ENCODE measurements at places on chromosomes 2 and 18. TPM values are rescaled to one million over a fixed set of nuclear protein-coding genes. Genes with fewer than 3 reads are reported as not detected.

The LIMS3 gene
- 0.27 TPM for total RNA-seq

- DNase-seq, result no peak
Observed at GRCh38 chr2:67950919-67951318, 111.9 kb downstream of the C1D start.

The SH3BP4 gene
- 29.9 TPM for total RNA-seq

The LINC00305 gene
- not detected for total RNA-seq

DNA sequence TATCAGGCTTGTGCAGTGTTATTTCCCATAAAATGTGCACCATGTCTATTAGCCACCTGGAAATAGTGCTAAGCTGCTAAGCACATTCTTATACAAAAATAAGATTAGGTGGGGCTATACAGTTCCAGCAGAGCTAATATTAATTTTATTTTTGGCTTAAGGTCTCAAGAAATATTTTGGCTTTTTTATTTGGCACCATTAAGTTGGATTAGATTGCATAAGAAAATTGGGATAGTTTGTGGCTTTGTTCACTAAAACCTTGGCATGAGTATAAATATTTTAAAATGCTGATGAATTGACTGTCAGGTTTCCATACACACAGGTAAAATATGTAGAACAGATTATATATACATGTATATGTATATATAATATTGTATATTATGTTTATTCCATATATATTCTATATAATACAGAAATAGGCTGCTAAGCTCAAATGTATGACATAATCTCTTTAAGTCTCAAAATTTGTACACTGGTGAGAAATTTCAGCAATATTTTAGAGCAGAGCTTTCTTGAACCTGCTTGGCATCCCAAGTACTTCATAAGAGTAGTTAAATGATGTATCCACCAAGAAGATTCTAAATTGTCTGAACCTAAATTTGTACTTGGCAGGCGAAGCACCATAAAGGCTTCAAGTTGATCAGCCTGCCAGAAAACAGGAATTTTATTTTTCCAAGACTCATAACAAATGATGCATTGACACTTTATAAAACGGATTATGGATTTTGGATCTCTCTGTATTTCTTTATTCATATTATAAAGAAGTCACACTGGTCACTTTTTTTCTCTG, 32.6 kb downstream of the CCDC102B start:
- DNase-seq, result no peak

DNA sequence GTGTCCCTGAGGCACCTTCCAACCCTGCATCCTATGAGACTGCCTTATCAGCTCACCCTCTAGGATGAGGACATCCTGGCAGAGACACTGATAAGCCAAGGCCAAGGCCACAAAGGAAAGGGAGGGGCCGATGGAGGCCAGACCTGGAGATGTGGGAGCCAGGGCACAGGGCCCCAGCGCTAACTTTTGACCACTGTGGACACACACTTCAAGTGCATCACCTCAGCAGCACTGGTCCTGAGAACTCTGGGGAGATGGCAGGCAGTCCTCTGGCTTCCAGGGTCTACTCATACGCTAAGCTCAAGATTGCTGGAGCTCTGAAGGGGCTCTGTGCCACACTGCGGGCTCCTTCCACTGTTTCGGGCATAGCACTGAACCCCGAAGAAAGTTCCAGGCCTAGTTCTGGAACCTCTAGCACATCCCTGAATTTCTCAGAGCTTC, 100.2 kb upstream of the ID2 start:
- no peak for DNase-seq

The OSR1 gene
- total RNA-seq, result under 0.01 TPM

The SLC5A7 gene
- not detected for total RNA-seq
